Ovary (tissue), 10 donors: ENCODE measurements at places on chromosomes 4 and X. TPM values are rescaled to one million over a fixed set of nuclear protein-coding genes. Genes with fewer than 3 reads are reported as not detected.
A peak's percentile ranks its signal among the peaks of the same experiment; 100 is the strongest.

DNA sequence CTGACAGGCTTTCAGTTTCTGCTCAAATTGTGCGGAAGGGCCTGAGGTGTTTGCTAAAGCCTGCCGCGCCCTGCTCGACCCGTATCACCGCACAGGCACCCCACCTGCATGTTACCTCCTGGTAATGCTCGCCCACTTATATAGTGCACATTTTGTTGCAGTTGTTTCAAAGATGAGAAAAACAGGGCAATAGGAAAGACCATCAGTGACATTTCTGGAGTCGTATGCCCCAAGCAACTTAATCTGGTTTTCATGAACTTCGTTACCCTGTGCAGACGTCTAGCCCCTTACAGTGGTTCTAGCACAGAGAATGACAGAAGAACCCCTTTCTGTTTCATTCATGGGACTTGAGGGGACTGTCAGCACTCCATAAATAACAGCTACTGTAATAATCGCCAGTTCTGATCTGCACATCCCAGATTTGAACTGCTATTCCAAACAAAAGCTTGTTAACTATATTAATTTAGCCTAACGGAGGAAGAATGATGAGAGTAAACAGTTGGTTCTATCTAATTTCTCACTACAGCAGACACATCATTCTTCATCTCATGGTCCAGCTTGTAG is 940 bp upstream of the DCTD start:
- no peaks in the 10 kb centered on the region for H3K27me3 ChIP-seq
- no peaks in the 10 kb centered on the region for H3K36me3 ChIP-seq
- H3K4me3 ChIP-seq = peak overlapping the region; percentile 84
- H3K4me1 ChIP-seq = peaks cover 4% of the 10 kb centered on the region

GRCh38 chrX:130051176-130051845 is 59.0 kb downstream of the ELF4 start:
- H3K4me3 ChIP-seq = no peak overlapping the region
- H3K27me3 ChIP-seq = no peaks in the 10 kb centered on the region
- H3K36me3 ChIP-seq = no peaks in the 10 kb centered on the region
- H3K27ac ChIP-seq = no peak overlapping the region
- no peaks in the 10 kb centered on the region for H3K4me1 ChIP-seq

Gene CD40LG
- 1.3 TPM for polyA plus RNA-seq

Gene MAP7D2
- polyA plus RNA-seq = 0.62 TPM

DNA sequence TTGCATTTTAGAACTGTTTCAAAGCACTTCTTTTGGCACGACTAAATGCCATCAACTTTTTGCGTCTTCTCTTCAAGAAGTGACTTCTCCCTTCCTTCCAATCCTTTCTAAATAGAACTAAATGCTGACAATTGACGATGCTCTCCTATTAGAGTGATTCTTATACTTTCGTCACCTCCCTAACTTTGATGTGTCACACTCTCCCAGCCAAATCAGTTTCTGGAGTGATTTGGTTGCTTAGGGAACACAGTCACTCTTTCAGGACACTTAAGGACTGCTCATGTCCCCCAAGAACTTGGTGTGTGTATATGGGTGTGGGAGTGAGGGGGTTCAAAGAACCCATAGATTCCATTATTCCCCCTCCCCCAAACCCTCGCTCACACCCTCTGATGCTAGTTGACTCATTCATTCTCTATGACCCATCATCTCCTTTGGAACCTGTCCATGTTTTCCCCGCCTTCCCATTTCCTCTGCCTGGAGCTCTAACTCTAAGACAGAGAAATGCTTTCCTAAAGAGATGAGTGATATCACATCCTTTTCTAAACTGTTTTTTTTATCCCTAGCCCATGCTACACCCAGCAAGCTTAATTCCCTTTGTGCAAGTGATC is 26.8 kb upstream of the AREG start:
- no peak for DNase-seq
- no peak overlapping the region for H3K27ac ChIP-seq
- H3K36me3 ChIP-seq = no peaks in the 10 kb centered on the region
- no peak overlapping the region for H3K4me3 ChIP-seq
- H3K27me3 ChIP-seq = no peaks in the 10 kb centered on the region

- H3K27me3 ChIP-seq = no peaks in the 10 kb centered on the region
- no peaks in the 10 kb centered on the region for H3K36me3 ChIP-seq
- no peak overlapping the region for H3K4me3 ChIP-seq
- DNase-seq = no peak
- no peak overlapping the region for H3K27ac ChIP-seq
Measured at GRCh38 chr4:100414016-100414790, 103.6 kb downstream of the EMCN start.
